ENCODE measurements at places on chromosomes 1 and 21.

DNA sequence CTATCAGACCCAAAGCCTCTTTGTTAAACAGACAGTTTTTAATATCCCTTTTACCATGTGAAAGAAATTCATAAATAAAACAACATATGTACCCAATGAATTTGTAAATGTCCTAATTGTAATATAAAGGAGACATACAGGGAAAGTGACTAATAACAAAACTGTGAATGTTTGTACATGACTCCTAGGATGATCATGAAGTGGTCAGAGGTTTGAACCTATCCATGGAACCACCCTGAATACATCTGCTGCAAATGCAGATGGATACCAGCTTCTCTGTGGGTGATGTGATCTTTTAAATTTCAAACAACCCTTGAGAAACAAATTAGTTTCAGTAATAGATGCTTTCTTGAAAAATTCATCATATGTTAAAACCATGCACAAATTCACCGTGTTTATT is 16.7 kb upstream of the ACBD3 start:
- DNase-seq = no peak

DNA sequence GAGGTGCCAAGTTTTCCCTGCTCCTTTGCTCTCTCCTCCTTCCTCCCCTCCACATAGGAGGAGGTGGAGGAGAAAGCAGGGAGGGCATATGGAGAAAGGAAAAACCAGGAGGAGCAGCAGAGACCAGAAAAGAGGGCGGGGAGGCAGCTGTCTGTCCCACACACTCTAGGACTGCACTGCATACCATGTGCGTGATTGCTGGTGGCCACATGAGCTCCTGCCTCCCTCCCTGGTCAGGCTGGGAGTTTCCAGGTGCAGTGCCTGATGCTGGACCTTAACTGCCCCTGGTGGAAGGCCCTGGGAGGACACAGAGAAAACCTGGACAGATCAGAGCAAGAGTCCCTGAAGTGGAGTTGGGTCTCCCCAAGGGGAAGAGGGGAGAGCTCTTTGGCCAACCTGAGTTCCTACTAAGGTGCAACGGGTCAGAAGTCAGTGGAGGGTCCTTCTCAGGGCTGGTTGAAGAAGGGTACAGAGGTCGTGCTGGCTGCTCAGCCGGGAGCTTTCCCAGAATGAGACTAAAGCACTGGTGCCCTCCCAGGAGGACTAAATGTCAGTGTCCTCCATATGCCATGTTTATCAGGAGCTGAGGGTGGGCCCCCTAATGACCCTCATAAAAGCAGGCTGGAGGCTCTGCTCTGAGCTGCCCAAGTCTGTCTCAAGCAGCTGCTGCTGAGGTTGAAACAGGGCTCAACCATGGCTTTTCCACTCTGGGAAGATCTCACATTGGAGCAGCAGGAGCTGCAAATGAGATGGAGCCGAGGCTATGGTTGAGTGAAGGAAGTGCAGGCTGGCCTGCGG is 3.5 kb upstream of the LGR6 start:
- DNase-seq = peak; percentile 45

DNA sequence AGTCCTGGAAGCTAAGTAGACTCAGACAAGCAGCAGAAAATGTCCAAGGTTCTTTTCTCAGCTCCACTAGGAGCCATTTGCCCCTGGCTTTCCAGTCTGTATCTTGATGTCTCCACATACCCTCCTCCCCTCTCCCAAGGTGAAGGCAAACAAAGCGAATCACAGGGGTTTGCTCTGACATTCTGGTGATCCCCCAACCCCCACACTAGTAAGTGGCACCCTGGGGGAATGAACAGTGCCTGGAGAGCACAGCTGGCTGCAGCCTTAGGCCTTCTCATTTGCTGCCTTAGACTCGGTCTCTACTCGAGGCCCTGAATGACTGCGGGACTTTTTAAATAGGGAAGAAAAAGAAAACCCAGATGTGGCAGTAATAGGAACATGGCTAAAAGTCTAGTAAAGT is 15.3 kb downstream of the ERI3 start:
- no peak for DNase-seq

- DNase-seq = no peak
These were observed 28.9 kb upstream of the RUNX1 start for GRCh38 chr21:35077975-35078374.

DNA sequence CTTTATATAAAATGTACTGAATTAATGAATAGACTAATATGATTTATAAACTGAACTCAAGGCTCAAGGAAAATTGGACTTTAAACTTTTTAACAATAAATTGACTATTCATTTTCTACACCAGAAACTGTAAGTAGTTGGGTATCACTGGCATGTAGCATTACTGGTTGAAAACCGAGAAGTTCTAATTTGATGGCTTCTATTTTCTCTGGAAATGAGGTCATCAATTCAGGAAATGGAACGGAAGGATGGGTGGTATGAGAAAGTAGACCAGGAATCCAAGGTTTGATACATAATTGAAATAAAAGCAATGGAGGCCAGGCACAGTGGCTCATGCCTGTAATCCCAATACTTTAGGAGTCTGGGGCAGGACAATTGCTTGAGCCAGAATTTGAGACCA is 50.4 kb downstream of the RERE start:
- no peak for DNase-seq

DNA sequence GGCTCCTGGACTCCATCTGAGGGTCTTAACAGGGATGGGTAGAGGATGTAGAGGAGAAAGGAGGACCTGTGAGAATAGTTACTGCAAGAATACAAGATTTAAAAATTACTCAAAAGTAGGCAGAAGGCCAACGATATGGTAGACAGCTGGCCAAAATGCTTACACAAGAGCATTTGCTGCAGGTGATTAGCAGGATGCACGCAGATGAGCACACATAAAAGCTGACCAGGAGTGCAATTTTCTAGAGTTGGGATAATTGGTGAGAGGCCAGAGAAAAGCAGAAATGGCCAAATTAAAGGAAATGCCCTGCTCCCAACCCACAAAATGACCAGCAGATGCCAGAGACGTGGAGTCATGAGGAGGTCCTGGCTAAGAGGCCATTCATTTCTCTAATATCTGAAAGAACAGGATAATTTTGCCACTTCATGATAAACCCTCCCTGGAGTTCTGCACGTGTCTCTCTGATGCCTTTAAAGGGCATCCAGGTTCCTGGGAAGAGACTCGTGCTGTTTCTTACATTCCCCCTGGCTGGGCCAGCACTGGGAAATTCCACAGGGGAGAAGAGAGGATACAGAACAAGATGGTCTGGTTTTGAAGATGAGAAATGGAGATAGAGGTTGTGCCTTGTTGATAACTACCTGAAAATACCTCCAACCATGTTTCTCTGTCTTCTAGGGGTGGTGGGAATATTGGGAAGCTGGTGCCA is 62.3 kb upstream of the KCNA3 start:
- no peak for DNase-seq

GRCh38 chr21:29360799-29361765 is 62.4 kb downstream of the BACH1 start:
- peak; percentile 30 for DNase-seq

- no peak for DNase-seq
These were observed 25.2 kb upstream of the LRRC8C start for GRCh38 chr1:89607586-89608318.

GRCh38 chr21:33162436-33162951 is 67.2 kb upstream of the IFNAR2 start:
- DNase-seq = no peak

- DNase-seq = no peak
These were observed 23.7 kb upstream of the DISP1 start for GRCh38 chr1:222791006-222791710.

GRCh38 chr1:46065405-46065804 is 67.0 kb downstream of the PIK3R3 start:
- no peak for DNase-seq

Measured in SK-N-DZ (cell line).